ENCODE measurements at places on chromosomes 2 and 18. TPM values are rescaled to one million over a fixed set of nuclear protein-coding genes. Genes with fewer than 3 reads are reported as not detected.

GAD1 gene
- polyA plus RNA-seq: 1.1 TPM

DLX1 gene
- 0.18 TPM for polyA plus RNA-seq

HSBP1L1 gene
- polyA plus RNA-seq: 21.1 TPM

ABCB11 gene
- polyA plus RNA-seq: 0.01 TPM

ABCA12 gene
- 0.22 TPM for polyA plus RNA-seq

ZNF804A gene
- 2.0 TPM for polyA plus RNA-seq

PPP1R1C gene
- polyA plus RNA-seq: 1.7 TPM

ALPG gene
- polyA plus RNA-seq: 0.04 TPM

UGT1A10 gene
- not detected for polyA plus RNA-seq

GAL3ST2 gene
- 0.18 TPM for polyA plus RNA-seq

- no peak for DNase-seq
Measured at GRCh38 chr2:113981404-113982134, 91.7 kb downstream of the ACTR3 start.

DNA sequence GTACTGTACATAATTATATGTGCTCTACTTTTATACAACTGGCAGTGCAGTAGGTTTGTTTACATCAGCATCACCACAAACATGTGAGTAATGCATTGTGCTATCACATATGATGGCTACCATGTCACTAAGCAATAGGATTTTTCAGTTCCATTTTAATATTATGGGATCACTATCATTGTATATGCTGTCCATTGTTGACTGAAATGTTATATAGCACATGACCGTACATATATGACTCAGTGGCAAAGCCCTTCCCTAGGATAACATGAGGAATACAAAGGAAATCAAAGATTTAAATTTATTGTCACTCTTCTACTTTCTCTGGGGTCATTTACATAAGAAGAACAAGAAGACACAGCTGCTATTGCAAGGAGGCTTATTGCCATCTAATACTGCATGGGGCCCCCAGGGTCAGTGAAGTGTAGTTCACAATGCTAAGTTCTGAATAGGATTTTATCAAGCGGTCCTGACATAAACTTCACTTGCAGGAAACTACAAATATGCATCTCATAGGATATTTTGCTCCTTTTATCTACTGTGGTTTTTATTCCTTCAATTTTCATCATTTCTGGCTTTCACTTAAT, 21.8 kb downstream of the PDE1A start:
- no peak for DNase-seq

DNA sequence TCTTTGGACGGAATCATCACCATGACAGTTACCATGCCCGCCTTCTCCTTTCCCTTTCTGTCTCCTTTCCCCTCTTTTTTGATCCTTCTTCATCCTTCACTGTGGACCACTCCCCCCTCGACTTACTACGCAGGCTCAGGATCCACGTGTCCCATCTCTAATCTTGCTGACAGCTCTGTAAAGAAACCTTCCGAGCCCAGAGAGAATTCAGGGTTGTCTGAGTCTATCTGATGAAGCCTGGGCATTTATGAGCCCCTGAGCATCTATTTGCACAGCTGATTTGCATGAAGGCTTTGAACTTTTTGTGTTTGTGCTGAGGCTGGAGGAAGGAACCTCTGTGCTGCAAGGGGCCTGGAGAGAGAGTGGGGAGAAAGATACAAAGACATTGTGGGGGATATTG, 50.7 kb downstream of the CIB4 start:
- DNase-seq: no peak

DNA sequence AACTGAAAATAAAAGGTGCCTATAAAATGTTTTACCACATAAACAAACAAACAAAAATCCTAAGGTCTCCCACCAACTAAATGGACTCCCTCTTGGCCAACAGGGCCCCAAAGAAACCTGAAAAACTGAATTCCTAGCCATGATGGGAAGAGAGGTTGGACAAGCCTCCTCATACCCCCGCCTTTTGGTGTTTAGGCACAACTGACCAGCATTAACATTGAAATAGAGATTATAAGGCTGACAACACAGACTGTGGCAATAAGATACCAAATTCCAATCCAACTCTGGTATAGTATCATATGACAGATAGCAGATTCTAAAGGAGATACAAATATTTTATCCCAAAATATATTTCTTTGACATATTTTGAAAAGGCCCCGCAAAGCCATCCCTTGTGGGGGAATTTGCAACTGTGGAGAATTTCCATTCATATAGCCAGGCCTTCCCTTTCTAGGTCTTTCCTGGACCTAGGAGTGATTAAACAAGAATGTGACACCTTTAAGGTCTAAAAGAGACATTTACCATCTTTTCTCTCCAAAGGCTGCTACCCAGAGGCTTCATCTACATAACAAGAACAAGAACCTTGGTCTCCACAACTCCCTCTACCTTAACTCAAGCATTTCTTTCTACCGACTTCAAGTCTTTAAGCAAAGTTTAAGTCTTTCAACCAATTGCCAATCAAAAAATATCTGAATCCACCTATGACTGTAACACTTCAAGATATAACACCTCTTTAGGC, 80.0 kb downstream of the CHN1 start:
- DNase-seq: no peak

DNA sequence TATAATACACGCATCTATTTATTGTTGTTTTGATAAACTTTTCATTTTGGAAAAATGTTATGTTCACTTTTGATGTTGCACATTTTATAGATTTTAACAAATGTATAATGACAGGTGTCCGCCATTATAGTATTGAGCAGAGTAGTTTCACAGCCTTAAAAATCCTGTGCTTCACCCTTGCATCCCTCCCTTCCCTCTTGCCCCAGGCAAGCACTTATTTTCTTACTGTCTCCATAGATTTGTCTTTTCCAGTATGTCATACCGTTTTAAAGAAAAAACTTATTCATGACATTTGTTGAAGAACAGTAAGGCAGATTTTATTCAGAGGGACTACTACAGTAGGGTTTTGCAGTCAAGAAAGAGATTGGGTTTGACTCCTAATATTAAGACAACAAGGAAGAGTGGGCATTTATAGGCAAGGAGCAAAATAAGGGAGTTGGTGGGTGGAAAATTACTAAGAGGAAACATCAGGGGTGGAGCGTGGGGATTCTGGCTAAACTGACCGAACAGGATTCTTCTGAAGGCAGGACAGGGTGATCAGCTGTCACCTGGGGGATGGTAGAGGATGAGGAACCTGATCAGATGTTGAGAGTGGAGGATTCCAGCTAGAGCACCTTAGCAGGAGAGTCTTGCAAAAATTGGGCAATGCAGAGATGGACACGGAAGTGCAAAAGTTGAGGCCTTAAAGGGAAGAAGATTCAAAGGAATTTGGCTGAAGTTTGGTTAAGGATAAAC, 108.8 kb downstream of the NCK2 start:
- DNase-seq: no peak

- DNase-seq: no peak
Measured at GRCh38 chr18:13387855-13388548, 169.4 kb downstream of the LDLRAD4 start.

GRCh38 chr2:152049541-152049940, 49.3 kb downstream of the CACNB4 start:
- DNase-seq: no peak

- DNase-seq: no peak
Measured at GRCh38 chr2:168107322-168107721, 140.1 kb downstream of the STK39 start.

DNA sequence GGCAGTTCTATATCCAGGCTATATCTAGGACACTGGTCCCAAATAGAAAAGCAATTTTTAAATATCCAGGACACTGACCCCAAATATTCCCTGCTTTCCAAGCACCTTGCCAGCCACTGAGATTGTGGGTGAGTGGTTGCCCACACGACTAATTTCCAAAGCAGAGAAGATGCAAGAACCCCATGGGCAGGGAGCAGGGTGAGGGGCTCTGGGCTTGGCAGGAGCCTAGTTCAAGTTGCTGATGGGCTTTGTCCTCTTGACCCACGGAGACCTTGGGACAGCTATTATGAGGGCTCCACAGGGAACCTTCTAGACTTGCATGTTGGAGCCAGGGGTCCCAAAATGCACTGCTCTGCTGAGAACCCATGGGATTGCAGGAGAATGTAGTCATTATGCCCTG, 146.0 kb upstream of the SMAD2 start:
- DNase-seq: no peak

DNA sequence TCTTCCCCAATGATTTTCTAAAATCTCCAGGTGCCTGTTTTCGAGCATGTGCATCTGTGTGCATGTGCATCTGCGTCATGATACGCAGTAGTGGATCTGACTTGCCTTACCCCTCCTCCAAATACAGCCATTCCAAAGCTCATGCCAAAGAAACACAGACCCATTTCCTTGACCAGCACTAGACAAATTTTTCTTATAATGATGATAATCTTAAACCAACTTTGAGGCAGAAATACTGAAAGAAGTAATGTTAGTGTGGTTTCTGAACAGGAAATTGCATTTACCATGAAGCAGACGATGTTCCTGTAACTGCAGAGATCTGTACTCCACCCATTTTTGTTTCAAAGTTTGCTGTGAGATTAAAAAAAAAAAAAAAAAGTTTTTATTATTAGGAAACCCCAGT, 25.6 kb downstream of the CYTIP start:
- DNase-seq: no peak

DNA sequence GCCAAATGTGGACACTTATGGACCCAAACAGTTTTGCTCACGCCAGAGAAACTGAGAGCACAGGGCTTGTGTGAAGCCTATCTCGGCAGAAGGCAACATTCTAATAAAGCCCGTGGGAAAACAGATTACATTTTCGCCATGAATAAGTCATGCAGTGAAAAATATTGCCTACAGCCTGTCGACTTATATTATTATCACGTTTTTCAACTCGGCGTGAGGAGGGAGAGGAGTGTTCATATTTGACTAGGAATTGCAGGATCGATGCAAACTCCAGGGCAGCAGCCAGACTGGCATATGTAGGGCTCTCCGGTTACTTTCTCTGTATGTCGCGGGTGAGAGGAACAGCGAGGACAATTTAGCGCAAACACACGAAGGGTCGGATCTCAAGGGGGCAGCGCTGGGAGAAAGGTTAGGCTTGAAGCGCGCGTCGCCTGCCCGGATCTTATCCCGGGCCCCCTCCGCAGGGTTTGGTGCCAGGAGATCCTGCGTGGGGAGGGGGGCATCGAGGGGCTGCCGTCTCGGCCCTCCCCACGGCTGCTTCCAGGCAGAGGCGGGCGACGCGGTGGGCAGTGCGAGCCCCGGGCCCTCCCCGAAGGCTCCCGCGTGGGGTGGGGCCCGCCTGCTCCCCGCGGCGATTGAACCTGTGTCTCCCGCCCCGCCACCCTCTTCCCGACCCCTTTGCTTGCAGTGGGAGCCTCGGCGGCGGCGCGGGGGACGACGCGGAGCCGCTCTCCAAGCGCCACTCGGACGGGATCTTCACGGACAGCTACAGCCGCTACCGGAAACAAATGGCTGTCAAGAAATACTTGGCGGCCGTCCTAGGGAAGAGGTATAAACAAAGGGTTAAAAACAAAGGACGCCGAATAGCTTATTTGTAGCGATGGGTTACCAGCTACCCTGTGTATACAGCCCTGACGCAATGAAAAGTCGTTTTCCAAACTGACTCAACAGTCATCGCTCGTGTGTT, 4.4 kb downstream of the ADCYAP1 start:
- DNase-seq: no peak

DNA sequence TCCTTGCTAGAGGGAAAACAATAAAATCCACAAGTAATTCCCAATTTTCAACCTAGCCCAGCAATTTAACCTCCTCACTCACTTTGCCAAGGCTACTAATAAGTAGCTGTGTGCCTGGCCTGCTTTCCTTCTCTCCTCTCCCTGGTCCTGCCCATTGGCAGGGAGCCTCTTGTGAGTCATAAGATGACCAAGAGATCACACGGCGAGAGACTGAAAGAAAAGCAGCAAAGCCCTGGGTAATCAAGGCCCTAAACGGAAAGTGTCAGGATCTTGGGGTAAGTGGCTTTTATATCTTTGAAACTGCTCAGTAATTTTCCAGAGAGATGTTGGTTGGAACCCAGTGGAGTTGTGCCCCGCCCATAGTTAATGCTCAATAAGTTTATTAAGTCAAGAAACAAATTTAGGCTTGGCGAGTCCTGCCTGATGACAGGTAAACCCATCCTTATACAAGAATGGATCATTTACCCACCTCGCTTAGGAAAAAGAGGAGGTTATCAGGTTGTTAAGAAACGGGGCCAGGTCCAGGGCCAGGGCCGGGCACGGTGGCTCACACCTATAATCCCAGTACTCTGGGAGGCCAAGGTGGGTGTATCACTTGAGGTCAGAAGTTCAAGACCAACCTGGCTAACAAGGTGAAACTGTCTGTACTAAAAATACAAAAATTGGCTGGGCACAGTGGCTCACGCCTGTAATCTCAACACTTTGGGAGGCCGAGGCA, 10.0 kb upstream of the ADAM17 start:
- DNase-seq: no peak

GRCh38 chr2:219434718-219435525, at the start of gene SPEG:
Gene SPEG (plus strand): TSS chr2:219434843. CDS start chr2:219434978, 135 bp downstream.
- no peak for DNase-seq

DNA sequence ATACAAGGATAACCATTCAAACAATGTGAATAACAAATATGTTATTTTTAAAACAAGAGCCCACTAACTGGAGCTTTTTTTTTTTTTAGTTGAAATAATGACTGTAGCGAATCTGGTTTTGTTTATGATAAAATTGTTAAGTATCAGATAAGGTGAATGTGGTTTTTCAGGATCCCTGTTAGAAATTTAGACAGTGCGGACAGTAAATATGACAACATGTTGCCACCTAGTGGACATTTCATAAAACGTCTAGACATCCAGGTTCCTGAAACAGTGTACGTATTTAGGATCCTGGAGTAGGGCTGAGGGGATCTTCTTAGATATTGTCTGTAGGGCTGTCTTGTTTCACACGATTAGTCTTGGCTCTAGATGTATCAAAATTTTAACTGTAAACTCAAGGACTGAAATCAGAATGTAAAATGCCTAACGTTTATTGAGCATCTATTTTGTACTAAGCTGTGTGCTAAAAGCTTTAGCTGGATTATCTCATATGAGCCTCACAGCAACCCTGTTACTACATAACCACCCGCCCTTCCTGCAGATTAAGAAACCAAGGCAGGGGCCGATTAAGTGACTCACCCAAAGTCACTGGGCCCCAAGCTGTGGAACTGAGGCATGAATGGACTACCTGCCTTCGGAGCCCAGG, 23.9 kb upstream of the CCDC68 start:
- DNase-seq: peak; percentile 28

GRCh38 chr2:31419386-31419785, 4.8 kb upstream of the XDH start:
- no peak for DNase-seq

GRCh38 chr18:23635283-23636070, 27.2 kb downstream of the ANKRD29 start:
- no peak for DNase-seq

DNA sequence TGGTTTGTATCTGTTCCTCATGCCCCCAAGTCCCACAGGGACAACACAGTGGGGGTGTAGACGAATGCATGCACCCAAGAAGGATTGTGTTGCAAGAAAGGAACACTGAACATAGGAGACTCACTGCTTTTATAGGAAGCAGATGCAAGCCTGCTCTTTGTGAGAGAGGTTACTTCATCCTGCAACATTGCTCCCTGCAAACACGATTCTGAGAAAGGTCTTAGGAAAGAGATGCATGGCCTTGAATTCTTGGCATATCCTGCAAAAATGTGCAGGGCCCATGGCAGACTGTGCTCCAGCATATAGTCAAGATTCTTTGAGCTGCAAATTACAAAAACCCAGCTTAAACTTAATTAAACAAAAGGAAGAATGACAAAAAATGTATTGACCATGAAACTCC, 312.2 kb upstream of the MGAT5 start:
- no peak for DNase-seq

- no peak for DNase-seq
Measured at GRCh38 chr2:137997733-137998132, 33.5 kb downstream of the HNMT start.
